ENCODE measurements at places on chromosomes 3 and 15.

- no peak for DNase-seq
Measured at GRCh38 chr3:13519006-13519791, 29.7 kb upstream of the FBLN2 start.

GRCh38 chr3:169563775-169564059, 99.8 kb downstream of the MECOM start:
- DNase-seq: no peak

DNA sequence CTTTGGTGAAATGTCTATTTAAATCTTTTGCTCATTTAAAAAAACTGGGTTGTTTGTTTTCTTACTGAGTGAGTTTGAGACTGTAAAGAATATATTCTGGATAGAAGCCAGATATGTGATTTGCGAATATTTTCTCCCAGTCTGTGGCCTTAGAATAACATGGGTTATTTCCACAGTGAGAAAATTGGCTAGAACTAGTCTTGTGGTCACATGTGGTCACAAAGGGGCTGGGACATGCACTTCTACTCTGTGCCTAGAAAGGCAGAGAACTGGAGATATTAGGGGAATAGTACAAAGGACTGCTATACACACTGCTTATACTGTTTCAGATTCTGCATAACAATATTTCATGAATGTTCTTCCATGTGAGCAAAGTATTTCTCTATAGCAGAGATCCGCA, 79.9 kb upstream of the RGMA start:
- DNase-seq: no peak

DNA sequence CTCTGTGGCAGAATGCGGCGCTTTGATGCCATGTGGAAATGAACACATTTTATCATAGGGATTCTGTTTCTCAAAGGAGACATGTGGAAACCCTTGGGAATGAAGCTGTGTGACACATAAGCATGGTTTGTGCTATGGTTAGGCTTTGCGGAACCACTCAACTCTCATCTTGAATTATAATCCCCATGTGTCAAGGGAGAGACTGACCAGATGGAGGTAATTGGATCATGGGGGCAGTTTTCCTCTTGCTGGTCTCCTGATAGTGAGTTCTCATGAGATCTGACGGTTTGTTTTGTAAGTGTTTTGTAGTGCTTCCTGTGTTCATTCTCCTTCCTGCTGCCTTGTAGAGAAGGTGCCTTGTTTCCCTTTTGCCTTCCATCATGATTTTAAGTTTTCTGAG, 1109.2 kb upstream of the ALCAM start:
- DNase-seq: no peak

- DNase-seq: no peak
Measured at GRCh38 chr3:65526656-65527055, 512.1 kb downstream of the MAGI1 start.

GRCh38 chr15:41969851-41970431, 2.4 kb downstream of the EHD4 start:
- DNase-seq: peak; percentile 69

DNA sequence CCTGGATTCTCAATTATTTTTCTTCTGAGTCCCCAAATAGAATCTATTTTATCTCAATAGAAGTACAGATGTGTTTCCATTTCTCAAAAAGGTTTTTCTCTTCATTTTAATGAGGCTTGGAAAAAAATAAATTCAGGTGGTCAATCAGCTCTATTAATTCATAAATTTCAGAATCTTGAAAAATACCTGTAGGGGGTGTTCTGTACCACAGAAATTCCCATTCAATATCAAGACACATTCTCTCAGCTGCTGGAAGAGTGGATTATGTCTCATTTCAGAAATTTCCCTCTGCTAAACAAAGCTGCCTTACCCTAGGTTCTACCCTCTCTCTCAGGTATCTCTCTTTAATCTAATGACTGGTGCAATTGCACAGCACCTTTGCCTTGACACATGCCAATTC, 1121.2 kb downstream of the SI start:
- no peak for DNase-seq

DNA sequence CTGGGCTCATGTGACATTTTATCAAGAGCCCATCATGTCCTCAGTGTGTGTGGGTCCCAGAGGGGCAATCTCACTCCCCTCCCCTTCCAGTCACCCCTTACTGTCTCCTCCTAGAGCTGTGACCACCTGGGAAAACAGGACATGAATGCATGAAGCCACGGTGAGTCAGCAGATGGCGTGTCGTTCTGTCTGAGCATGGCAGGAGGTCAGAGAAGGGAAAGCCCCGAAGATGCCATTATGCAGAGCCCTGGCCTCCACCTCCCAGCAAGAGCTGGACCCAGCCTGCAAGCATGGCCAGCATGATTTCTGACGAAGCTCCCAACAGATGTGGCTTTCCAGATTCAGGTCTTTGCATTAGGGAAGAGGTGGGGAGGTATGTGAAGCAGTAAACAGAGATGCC, 118.5 kb downstream of the TLE3 start:
- DNase-seq: no peak

- no peak for DNase-seq
Measured at GRCh38 chr3:50325113-50325480, 2.6 kb upstream of the HYAL2 start.

- no peak for DNase-seq
Measured at GRCh38 chr3:56339671-56340070, 128.6 kb downstream of the ERC2 start.

DNA sequence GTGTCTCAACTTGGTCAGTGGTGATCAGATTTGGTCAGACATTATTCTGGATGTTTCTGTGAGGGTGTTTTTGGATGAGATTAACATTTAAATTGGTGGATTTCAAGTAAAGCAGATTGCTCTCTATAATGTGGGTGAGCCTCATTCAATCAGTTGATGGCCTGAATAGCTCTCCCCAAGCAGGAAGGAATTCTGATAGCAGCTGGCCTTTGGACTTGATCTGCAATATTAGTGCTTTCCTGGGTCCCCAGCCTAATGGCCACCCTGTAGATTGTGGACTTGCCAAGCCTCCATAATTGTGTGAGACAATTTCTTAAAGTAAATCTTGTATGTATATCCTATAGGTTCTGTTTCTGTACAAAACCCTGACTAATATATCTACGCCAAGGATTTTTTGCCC, 153.9 kb upstream of the TBL1XR1 start:
- DNase-seq: no peak

DNA sequence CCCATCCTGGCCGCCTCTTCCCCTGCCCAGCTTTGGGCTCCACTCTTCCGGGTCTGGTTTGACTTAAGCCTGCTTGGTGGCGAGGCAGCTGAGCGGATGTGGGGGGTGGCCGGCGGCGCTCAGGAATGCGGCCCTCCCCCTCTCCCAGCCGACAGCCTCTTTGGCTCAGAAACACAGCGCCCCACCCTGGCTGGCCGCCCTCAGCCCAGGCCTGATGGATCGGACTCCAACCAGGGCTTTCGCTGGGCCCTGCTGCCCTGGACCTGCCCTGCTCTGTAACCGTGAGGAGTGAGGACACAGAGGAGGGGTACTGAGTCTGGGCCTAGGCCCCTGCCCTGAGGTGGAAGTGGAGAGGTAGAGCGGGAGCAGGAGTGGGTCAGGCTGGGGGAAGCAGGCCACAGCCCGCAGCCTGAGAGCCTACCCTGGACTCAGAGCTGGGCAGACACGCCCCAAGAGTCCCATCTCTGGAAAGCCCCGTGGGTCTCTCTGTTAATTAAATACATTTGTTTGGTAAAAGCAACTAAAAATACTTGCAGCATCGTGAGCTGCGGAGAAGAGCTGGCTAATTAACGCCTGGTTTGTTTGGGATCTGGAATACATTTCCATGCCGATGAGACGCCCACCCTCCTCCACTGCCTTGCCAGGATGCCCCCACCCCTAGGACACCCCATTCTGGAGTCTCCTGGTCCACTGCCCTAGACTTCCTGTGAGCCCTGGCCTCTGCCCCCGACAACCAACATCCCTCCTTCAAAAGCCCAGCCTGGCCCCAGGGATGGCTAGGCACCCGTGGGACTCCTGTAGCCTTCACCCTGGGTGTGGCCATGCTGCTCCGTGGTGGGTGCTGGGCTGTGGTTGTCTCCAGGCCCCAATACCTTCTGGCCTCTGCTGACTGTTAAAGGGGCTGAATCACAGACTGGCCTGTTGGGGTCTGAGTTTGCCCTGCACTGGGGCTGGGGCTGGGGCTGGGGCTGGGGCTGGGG, 19.6 kb downstream of the PLXNA1 start:
- DNase-seq: no peak

- no peak for DNase-seq
Measured at GRCh38 chr3:147669077-147669476, 259.9 kb downstream of the ZIC1 start.

DNA sequence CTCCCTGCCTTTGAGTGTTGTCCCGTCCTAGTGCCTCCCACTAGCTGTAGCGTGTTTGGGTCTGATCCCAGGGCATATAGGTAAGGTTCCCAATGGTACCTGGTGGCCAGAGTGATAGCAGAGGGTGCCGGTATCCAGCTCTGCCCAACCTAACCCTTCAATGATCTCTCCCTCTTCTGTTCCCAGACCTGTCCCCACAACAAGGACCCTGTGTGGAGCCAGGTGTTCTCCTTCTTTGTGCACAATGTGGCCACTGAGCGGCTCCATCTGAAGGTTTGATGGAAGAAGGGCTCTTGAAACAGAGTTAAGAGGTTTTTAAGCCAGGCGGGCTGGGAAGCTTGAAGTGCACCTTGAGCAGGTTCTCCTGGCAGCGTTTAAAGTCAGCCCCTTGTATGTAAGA, 35.5 kb downstream of the ESYT3 start:
- DNase-seq: no peak

- DNase-seq: peak; percentile 40
Measured at GRCh38 chr3:171494457-171495109, 34.4 kb upstream of the TNIK start.

DNA sequence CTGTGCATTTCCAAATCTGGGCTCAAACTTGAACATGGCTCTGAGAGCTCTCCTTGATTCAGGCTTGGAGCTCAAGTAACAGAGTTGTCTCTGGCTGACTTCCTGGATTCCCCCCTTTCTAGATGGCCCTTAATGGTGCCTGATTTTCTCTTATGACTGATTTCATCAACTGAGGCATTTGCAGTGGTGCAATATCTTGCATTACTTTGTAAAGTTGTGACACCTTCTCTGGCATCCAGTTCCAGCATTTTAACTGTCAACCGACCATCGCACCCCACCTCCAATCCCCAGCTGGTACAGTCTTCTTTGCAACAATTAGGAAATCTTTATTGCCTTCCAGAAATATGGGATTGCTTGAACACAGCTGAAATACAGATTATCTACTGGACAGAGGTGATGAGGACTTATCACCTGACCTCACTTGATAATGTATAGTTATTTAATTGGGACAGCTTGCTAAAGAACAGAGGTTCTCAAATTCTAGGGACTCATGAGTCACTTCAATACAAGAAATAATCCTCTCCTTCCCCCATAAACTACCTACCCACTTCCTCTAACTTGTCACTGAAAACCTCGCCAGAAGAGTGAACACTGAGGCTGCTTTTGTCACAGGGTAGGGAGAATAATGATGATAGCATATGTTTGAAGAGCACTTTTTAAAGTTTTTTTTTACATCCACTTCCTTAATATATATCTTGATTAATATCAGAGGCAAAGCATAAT, 41.8 kb downstream of the FILIP1L start:
- peak; percentile 36 for DNase-seq

DNA sequence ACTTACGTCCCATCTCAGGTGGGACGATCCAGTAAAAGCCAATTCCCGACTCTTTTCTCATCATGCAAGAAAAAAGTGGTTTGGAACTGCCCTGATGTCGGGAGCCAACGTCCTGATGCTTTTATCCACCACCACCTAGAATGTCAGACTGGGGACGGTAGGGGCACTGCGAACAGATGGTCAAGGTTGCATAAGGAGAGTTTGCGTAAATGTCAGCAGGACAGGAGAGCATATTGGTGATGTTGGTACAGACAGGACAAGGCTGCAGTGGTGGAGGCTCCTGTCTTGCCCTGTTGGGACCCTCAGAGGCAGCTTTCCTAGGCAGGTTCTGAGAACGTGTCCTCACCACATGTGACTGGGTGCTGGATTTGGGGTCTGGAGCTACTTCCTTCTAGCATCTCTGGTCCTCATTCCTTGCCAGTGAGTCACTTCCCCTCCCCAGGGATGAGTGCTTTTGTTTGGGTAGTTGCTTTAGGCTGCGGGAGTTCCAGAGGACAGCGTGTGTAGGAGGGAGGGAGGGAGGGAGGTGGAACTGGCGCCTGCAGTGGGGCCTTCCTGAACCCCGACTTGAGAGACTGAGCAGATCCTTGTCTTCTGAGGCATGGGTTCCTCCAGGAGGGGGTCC, 21.0 kb downstream of the THSD4 start:
- DNase-seq: no peak

DNA sequence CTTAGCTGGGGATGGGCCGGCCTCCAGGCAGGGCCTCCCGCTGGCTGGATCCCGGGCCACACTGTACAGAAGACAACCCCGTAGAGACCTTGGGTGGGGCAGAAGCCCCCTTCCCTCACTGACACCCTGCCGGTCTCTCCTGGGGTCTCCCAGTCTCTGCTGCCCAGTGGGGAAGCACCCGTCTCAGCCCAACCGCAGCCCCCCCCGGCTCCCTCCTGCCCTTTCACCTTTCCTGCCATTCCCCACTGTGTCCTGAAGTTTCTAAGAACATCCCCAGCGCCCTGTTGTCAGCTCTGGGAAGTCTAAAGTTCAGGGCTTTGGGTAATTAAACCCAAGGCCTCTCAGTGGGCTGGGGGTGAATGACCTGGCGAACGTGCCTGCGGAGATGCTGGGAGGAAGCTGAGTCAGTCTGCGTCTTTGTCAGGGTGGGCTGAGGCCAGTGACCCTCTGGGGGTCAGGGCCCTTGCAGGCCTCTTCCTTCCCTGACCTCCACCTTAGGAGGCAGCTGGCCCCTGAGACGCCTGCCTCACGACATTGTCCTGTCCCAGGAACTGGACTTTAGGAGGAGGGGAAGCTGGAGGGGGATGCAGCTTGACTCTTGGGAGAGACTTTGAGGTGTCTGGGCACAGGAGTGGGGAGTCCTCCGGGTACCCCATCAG, 1.4 kb upstream of the SLC51A start:
- no peak for DNase-seq

DNA sequence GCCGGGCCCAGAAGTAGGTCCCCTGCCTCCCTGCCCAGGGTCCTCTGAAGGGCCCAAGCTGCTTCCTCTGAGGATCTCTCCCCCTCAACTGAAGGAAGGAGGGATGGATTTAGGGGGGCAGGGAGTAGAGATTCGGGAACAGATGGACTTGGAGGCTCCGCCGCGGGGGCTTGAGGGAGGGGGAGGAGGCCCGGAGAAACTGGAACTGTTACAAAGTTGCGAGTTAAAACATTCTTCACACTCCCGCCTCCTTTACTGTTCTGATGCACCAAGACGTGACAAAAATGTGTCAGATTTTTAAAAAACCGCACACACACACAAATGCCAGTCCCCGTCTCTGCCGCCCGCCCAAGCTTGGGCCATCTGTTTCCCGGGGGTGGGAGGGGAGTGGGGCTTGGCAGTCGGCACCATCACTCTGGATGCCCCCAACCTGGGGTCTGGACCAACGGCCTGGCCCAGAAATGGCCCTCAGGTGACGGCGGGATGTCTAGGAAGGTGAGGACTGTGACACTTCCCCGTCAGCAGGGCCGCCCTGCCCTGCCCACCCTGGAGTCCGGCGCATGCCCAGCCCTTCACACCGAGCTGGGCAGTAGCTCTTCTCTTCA, 25.0 kb upstream of the LINGO1 start:
- no peak for DNase-seq

DNA sequence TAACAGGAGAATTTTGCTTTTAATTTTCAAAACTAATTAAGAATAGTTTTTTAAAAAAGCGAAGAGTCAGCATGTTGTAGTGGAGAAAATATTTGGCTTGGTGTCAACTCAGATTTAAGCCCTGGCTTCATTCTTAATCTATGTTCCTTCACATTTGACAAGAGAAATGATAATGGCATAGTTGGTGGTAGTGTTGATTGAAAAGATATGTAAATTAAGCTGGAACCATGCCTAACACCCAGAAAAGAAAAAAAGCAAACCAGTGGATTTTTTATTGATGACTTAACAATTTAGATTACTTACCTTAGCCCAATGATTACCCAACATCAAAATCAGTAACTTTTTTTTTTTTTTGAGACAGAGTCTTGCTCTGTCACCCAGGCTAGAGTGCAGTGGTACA, 27.4 kb downstream of the TCAIM start:
- DNase-seq: no peak
